Liver (tissue), 10 donors: ENCODE measurements at places on chromosomes 1 and 21.

- no peaks in the 10 kb centered on the region for H3K4me1 ChIP-seq
- peaks cover 7% of the 10 kb centered on the region for H3K36me3 ChIP-seq
- no peaks in the 10 kb centered on the region for H3K27me3 ChIP-seq
Measured at GRCh38 chr1:115671176-115671934, 29.6 kb downstream of the VANGL1 start.

DNA sequence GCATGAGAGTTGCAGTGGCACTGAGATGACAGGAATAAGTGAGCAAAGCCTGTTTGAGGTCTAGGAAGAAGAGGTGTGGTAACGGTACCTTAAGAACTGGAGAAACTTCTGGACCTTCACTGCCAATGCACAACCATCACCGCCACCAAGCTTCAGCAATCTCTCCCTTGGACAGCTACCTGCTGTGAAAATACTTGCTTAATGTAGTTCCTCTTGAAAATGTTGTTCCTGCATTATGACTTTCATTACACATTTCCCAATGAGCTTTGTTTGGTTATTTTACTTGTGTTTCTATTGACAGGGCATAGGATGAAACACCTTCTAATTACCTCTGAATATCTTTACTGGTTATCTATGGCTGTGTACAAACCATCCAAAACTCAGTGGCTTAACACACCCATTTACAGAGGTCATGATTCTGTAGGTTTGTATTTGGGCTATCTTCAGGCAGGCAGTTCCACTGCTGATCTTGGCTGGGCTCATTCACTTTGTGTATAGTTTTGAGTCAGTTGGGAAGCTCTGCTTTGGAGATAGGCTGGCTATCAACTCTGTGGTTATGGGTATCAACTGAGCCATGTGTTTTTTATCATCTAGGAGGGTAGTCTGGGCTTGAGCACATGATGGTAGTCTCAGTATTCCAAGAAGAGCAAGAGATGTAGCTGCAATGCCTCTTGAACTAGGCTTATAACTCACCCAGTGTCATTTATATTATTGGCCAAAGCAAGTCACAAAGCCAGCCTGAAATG is 149.4 kb downstream of the ELAVL4 start:
- no peaks in the 10 kb centered on the region for H3K36me3 ChIP-seq
- H3K27ac ChIP-seq: no peak overlapping the region
- no peaks in the 10 kb centered on the region for H3K4me1 ChIP-seq
- no peak overlapping the region for H3K4me3 ChIP-seq
- H3K27me3 ChIP-seq: no peaks in the 10 kb centered on the region
- no peak for DNase-seq

DNA sequence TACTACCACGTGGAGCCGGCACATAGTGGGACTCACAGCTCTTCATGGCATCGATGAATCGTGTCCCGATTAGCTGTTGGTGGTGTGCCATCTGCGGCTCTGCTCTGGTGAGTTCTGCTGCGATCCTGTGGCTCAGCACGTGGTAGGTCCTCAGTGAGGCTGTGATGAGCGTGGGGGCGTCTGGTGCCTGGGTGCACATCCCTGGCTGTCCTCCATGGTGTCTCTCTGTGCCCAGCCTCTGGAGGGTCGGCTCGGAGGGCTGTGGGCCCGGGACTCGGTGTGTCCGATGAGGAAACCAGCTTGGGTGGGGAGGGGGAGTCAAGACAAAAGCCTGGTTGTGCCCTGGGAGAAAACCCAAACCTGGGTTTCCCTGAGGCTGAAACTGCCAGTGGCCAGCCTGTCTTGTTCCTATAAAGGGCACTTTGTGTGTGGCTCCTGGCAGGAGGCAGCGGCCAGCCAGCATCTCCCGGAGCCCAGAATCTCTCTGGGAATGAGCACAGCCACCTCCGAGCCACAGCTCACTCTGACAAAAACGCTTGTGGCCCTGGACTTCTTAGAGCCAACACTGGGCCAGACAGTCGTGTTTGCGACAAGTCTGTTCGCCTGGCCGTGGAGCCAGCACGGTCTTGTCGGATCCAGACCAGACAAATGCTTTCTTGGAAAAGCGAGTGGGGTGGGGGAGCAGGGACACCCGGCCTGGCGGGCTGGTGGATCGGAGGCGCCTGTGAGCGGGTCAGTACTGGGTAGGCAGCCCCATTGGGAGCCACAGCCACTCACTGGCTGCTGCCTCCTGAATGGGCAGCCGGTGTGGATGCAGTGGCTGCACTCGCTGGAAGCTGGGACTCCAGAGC is 31.8 kb downstream of the SPSB1 start:
- no peak overlapping the region for H3K27ac ChIP-seq
- no peak overlapping the region for H3K4me3 ChIP-seq
- DNase-seq: no peak
- no peaks in the 10 kb centered on the region for H3K4me1 ChIP-seq

- H3K27me3 ChIP-seq: no peaks in the 10 kb centered on the region
- H3K36me3 ChIP-seq: no peaks in the 10 kb centered on the region
- no peak overlapping the region for H3K27ac ChIP-seq
Measured at GRCh38 chr1:53580009-53580400, 120.8 kb downstream of the DMRTB1 start.

GRCh38 chr1:64062941-64063581 is 140.4 kb upstream of the UBE2U start:
- no peaks in the 10 kb centered on the region for H3K36me3 ChIP-seq
- no peak overlapping the region for H3K4me3 ChIP-seq
- no peaks in the 10 kb centered on the region for H3K4me1 ChIP-seq

DNA sequence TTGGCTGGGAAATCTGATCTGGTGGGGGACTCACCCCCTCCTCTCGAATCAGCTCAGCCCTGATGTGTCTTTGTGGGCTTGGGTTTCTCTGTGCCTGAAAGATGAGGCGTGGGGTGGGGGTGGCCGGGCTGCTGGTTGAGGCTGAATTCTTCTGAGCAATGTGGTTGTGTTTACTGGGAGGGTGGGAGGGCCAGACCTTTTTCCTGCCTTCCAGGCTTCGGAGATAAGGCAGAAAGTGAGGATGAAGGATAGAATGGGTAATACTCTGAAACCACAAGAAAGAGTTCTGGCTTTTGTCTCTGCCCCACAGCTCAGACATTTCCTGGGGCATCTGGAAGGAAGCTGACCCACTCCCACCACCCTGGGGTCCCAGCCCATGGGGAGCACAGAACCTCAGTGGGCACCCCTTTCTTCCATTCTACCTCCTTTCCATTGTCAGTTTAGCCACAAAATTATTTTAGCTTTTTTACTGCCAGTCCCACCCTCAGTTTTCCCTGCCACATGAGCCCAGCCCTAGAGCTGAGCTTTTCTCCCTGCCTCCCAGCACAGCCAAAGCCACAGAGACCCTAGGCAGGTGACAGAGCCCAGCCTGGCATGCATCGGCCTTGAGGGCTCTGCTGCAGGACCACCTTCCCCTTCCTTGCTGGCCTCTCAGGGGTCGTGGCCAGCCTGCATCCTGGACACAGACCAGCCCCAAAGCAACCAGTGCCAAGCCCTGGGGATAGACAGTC is 11.2 kb downstream of the ALX3 start:
- no peaks in the 10 kb centered on the region for H3K4me1 ChIP-seq
- no peaks in the 10 kb centered on the region for H3K27me3 ChIP-seq
- DNase-seq: no peak

- no peak for DNase-seq
- no peaks in the 10 kb centered on the region for H3K36me3 ChIP-seq
- no peaks in the 10 kb centered on the region for H3K27me3 ChIP-seq
- no peak overlapping the region for H3K4me3 ChIP-seq
- H3K27ac ChIP-seq: no peak overlapping the region
Measured at GRCh38 chr1:21192284-21192683, 15.6 kb upstream of the EIF4G3 start.

DNA sequence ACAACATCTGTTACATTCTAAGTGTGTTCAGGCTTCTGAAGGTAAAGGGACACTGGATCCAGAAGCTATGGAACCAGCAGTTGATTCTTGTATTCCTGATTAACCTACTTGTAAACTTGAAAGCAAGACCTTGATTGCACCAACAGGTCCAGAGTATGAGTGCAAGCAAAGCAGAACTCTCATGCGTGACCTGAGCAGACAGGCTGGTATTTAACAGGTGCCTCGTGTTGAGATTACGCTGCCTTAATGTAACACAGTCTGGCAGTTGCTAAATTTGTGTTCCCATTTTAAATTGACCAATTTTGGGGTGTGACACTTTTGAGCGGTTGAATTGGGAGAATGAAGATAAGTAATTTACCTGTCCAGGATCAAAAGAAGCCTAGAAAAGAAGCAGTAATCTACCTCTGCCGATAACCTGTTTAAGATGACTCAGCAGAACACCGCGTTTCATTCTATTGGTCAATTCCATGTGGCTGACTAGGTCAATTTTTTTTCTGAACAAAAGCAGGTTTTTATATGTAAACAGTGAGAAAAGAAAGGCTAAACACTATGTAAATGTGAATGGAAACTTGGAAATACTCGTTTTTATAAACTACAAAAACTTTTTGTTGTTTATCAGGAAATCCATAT is 147.6 kb downstream of the DYRK1A start:
- no peaks in the 10 kb centered on the region for H3K4me1 ChIP-seq
- DNase-seq: no peak
- H3K36me3 ChIP-seq: peaks cover 40% of the 10 kb centered on the region
- no peak overlapping the region for H3K27ac ChIP-seq
- H3K27me3 ChIP-seq: no peaks in the 10 kb centered on the region

- no peaks in the 10 kb centered on the region for H3K4me1 ChIP-seq
- H3K4me3 ChIP-seq: no peak overlapping the region
- no peak overlapping the region for H3K27ac ChIP-seq
- H3K27me3 ChIP-seq: no peaks in the 10 kb centered on the region
- no peak for DNase-seq
Measured at GRCh38 chr1:70039485-70039884, 165.9 kb downstream of the LRRC40 start.

- no peaks in the 10 kb centered on the region for H3K36me3 ChIP-seq
- H3K27me3 ChIP-seq: no peaks in the 10 kb centered on the region
- DNase-seq: no peak
- H3K27ac ChIP-seq: no peak overlapping the region
- H3K4me1 ChIP-seq: peaks cover 7% of the 10 kb centered on the region
Measured at GRCh38 chr21:22288885-22289499, 1290.8 kb downstream of the NCAM2 start.

- H3K4me3 ChIP-seq: no peak overlapping the region
- no peak for DNase-seq
- no peaks in the 10 kb centered on the region for H3K4me1 ChIP-seq
- no peaks in the 10 kb centered on the region for H3K36me3 ChIP-seq
Measured at GRCh38 chr1:98133131-98133530, 212.3 kb upstream of the DPYD start.

DNA sequence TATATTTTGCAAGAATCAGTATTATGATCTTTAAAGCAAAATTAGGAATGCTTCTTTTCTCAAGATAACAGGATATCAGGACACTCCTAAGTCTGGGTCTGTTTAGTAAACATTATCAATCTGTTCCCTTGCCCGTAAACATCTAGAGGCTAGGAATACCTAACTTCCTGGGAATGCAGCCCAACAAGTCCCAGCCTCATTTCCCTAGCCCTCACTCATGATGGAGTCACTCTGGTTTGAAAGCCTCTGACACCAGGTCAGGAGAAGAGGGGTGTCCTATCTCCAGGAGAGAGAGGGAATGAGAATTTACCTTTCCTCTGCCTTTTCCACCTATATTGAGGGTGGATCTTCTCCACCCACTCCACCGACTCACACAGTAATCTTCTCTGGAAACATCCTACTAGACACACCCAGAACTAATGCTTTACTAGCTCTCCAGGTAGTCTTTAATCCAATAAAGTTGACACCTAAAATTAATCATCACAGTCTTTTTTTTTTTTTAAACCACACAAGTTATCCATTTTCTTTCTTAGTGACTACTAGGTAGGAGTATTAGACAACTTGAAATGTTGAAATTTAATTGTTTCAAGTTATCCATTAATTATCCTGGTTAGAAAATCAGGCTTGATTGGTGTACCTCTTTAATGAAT is 659.3 kb downstream of the USP25 start:
- H3K27ac ChIP-seq: no peak overlapping the region
- peaks cover 2% of the 10 kb centered on the region for H3K36me3 ChIP-seq
- no peaks in the 10 kb centered on the region for H3K27me3 ChIP-seq
- no peak for DNase-seq
- no peaks in the 10 kb centered on the region for H3K4me1 ChIP-seq

DNA sequence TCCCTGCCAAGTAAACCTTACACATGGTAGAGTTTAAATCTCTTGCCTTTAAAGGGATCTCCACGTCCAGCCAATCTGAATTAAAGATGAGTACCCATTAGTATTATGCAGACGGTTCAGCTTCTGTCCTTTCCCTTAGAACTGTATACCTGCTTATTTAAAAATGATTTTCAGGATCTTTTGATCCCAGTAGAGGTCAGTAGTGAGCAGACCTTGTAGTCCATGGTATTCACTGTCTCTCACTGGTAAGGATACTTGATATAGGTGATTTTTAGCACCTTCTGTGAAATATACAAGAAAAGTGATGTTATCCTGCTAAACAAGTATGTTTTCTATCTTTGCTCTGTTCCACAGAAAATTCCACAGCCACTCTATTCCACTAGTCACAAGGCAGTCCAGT is 1211.6 kb upstream of the ADGRL4 start:
- H3K27ac ChIP-seq: no peak overlapping the region
- no peaks in the 10 kb centered on the region for H3K27me3 ChIP-seq
- peaks cover 7% of the 10 kb centered on the region for H3K4me1 ChIP-seq
- no peak overlapping the region for H3K4me3 ChIP-seq

GRCh38 chr21:42568866-42569731 is 55.4 kb downstream of the SLC37A1 start:
- DNase-seq: no peak
- H3K27me3 ChIP-seq: no peaks in the 10 kb centered on the region
- H3K27ac ChIP-seq: no peak overlapping the region
- no peaks in the 10 kb centered on the region for H3K4me1 ChIP-seq
- no peak overlapping the region for H3K4me3 ChIP-seq

GRCh38 chr1:241186716-241187115 is 170.3 kb downstream of the RGS7 start:
- H3K4me3 ChIP-seq: no peak overlapping the region
- DNase-seq: no peak
- no peak overlapping the region for H3K27ac ChIP-seq
- H3K4me1 ChIP-seq: no peaks in the 10 kb centered on the region
- H3K36me3 ChIP-seq: no peaks in the 10 kb centered on the region

DNA sequence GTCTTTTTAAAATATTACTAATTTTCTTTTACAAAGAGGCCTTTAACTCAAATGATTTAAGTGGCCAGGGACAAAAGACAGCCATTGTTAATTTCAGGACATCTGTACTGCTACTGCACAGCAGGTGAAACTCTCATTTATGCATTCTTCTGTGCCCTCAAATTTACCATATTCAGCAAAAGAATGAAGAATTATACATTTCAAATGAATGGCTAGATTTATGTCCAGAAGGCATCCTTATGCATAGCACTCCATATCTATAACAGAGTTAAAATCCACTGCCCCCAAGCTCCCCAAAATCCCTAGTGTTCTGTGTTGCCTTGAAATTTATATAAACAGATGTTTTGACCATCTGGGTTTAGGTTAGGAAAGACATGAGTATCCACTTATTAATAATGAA is 202.6 kb downstream of the DNM3 start:
- no peaks in the 10 kb centered on the region for H3K4me1 ChIP-seq
- no peaks in the 10 kb centered on the region for H3K36me3 ChIP-seq
- no peak overlapping the region for H3K4me3 ChIP-seq
- no peaks in the 10 kb centered on the region for H3K27me3 ChIP-seq
- no peak overlapping the region for H3K27ac ChIP-seq
- no peak for DNase-seq
